ENCODE measurements at places on chromosomes 6 and 20.

GRCh38 chr6:16383607-16384206 is 145.3 kb downstream of the GMPR start:
- DNase-seq, result no peak

GRCh38 chr20:57795977-57796560 is 86.3 kb upstream of the PMEPA1 start:
- DNase-seq, result no peak

DNA sequence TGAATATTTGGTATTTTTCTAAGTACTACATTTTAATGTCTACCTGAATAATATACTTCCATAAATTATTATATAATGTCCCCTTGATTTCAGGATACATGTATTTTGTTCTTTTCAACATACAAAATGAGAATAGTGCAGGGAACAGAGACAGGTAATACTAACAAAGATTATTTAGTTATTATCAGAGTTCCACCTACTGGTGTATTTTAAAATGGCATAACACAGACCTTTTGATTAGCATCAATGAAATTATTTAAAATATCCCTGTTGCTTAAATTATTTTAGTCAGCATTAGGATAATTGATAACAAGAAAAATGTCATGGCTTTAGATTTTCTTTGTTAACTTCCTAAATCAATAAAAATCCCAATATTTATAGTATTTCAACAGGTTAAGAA is 184.0 kb downstream of the PRDM13 start:
- DNase-seq, result no peak

DNA sequence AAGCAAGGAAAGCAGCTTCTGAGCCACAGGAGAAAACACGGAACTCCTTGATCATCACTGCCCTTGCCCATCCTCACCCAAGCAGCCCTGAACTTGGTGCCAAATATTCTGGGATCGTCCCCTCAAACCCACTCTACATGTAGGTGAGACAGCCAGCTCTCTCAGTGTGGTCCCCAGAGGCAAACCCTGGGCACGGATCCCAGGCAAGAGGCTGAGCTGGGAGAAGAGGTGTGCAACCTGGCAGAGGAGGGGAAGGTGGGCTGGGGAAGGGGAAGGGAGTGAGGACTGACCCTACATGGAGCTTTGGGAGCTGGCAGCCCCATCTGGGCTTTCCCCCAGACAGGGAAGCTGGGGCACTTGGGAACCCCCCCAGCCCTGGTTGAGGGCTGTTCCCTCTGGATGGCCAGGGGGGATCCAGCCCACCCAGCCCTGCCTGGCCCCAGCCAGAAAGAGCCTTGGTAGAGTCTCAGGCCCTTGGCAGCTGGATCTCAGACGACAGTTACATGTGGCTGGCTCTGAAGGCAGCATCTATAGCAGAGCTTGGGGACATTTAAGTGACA is 186.2 kb upstream of the CST7 start:
- DNase-seq, result no peak

GRCh38 chr20:460707-461106 is 1.6 kb downstream of the TBC1D20 start:
- DNase-seq, result no peak

GRCh38 chr6:166389119-166389518 is 6.4 kb upstream of the MPC1 start:
- no peak for DNase-seq

Data from keratinocyte (primary cell).